PC-3 (cell line): ENCODE measurements at places on chromosomes 11 and 22. TPM values are rescaled to one million over a fixed set of nuclear protein-coding genes. Genes with fewer than 3 reads are reported as not detected.
A peak's percentile ranks its signal among the peaks of the same experiment; 100 is the strongest.

- no peaks in the 10 kb centered on the region for H3K27me3 ChIP-seq
- H3K27ac ChIP-seq, result no peak within 1 kb of the TSS
- no peaks in the 10 kb centered on the region for H3K36me3 ChIP-seq
- peaks cover 19% of the 10 kb centered on the region for H3K4me1 ChIP-seq
These were observed at the start of gene ARRB1 for GRCh38 chr11:75351541-75351790. Gene ARRB1, minus strand, starts transcription at chr11:75351661. Its CDS starts 54 bp downstream, at chr11:75351607.

DNA sequence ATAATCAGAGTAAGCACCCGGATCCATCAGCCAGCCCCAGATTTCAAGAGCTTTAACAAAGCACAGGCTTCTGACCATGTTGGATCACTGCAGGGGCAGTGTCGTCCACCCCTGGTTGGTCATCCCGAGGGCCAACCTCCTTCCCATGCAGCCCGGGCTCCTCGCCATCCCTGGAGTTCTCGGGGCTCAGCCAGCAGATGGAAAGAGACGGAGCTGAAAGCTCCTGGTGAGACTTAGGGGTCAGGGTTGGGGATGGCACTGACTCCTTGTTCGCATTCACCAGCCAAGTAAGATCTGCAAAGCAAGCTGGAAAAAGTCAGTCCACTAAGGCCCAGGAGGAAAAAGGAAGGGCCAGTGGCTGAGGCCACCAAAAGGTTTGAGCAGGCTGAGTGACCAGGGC, 888.9 kb downstream of the BRD1 start:
- no peak overlapping the region for H3K27ac ChIP-seq
- no peaks in the 10 kb centered on the region for H3K4me1 ChIP-seq
- no peaks in the 10 kb centered on the region for H3K36me3 ChIP-seq
- no peaks in the 10 kb centered on the region for H3K27me3 ChIP-seq
- H3K4me3 ChIP-seq, result no peak overlapping the region

DNA sequence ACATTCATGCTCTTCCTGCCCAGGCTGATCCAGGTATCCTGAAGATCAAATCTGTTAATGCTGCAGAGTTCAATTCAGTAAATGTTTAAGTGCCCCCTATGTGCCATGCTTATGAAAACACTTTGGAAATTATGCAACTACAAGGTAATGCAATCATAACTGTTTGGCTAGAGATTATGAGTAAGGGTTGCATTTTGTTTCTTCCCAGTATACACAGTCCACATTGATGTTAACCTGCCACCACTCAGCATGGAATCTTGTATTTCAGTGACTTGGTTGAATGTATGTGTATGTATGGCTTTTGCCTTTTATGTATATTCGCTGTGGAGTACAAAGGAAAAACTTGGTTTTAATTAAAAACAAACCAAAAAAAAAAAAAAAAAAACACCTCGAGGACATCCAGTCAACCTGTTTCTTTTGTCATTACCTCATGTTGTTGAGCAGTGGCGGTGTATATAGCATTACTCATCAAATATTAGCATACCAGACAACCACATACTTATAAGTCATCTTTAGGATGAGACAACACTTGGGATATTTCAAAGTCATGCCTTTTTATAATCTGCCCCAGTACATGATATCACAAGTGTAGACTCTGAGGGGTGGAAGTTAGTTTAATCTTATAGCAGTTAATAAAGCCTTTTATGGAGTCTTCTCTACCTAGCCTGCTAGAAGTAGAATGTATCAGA, 86.1 kb upstream of the HORMAD2 start:
- no peaks in the 10 kb centered on the region for H3K27me3 ChIP-seq
- H3K4me1 ChIP-seq, result peaks cover 39% of the 10 kb centered on the region
- no peak overlapping the region for H3K4me3 ChIP-seq
- H3K27ac ChIP-seq, result peak overlapping the region; percentile 60
- peaks cover 9% of the 10 kb centered on the region for H3K36me3 ChIP-seq
- DNase-seq, result peak; percentile 72

GRCh38 chr11:125300791-125301218, 136.3 kb downstream of the PKNOX2 start:
- no peaks in the 10 kb centered on the region for H3K36me3 ChIP-seq
- peaks cover 60% of the 10 kb centered on the region for H3K27me3 ChIP-seq
- peaks cover 7% of the 10 kb centered on the region; the same call in 1 of the 2 replicates for H3K4me1 ChIP-seq
- H3K4me3 ChIP-seq, result no peak overlapping the region

The FAM111B gene
- total RNA-seq, result 22.5 and 26.7 TPM in 2 replicates

GRCh38 chr11:70594031-70594430, 195.7 kb downstream of the CTTN start:
- H3K27me3 ChIP-seq, result no peaks in the 10 kb centered on the region
- no peak overlapping the region for H3K4me3 ChIP-seq
- H3K27ac ChIP-seq, result no peak overlapping the region
- H3K36me3 ChIP-seq, result no peaks in the 10 kb centered on the region
- no peaks in the 10 kb centered on the region for H3K4me1 ChIP-seq
- no peak for DNase-seq

GRCh38 chr22:48908547-48908946, 919.1 kb downstream of the BRD1 start:
- no peak overlapping the region for H3K4me3 ChIP-seq
- H3K36me3 ChIP-seq, result no peaks in the 10 kb centered on the region
- H3K27ac ChIP-seq, result no peak overlapping the region
- H3K4me1 ChIP-seq, result no peaks in the 10 kb centered on the region
- no peak for DNase-seq
- H3K27me3 ChIP-seq, result peaks cover 3% of the 10 kb centered on the region; the same call in 1 of the 2 replicates

DNA sequence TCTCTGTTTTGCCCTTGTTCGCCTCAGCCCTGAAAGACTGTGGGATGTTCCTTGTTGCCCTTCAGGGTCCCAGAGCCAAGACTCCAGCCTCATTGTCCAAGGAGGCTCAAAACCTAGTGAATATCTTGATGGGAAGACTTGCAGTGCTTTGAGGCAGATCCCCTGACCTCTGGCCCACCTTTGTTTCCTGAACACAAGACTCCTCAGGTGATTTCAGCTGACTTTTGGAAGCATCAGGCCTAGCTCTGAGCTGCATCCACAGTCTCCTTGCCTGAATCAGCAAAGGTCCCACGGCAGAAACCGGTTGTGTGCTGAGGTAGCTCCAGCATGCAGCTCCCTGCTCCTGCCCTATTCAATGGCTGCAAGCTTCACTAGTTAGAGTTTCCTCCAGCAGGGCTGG, 159.3 kb upstream of the B3GAT1 start:
- no peak for DNase-seq
- no peaks in the 10 kb centered on the region for H3K4me1 ChIP-seq
- peaks cover 52% of the 10 kb centered on the region for H3K27me3 ChIP-seq
- H3K4me3 ChIP-seq, result no peak overlapping the region
- H3K36me3 ChIP-seq, result no peaks in the 10 kb centered on the region

The OR2AT4 gene
- total RNA-seq, result not detected in 2 replicates
